ENCODE measurements at places on chromosomes 1 and 21.

DNA sequence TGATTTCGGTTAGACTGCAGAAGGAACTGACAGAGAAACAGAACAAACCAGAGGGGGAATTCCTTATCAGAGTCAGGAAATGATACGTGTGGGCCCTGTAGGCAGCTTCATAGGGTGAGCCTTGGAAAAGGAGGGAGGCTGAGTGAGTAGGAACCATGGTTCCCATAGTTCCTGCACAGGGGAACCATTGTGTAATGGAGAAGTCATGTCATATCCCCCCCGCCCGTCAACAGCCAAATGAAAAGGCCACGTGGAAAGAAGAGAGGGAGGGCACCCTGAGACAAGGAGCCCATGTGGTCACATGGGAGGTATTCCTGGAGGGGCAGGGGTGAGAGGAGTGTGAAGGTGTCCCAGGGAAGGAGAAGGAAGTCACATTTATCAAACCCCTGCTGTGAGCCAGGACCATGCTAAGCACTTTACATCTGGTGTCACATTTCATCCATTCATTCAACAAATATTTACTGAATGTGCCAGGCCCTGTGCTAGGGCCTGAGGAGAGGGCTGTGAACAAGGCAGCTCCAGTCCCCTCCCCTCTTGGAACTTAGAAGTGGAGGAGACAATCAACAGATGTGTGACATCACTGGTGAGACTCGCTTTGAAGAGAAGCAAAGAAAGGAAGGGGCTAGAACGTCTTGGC, 15.7 kb upstream of the FGR start:
- no peak for DNase-seq

DNA sequence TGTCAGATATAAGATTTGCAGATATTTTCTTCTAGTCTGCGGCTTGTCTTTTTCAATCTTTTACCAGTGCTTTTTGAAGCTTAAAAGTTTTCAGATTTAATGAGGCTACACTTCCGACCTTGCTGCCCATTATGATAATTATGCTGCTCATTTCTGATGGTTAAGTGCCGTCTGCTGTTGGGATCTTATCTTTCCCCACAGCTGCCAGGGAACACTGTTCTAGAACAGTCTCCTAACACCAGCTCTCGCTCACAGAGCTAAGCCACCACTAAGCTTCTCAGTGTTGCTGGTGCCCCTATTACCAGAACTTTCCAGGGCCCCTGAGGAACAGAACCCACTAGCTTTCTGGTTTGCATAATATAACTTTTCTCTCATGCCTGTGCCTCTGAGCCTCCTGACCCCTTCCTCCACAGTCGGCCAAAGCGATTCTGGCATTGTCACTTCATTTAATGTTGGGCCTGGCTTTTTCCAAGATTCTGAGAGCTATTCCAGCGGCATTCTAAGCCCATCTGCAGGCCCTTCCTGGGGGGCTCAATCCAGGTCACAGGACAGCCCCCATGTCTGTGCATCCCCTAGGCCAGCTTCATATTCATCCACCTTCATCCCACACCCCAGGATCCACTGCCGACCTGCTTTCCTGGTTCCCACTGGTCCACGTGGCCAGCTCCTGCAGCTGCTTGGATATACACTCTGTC, 237.0 kb downstream of the PTPRU start:
- DNase-seq: no peak

GRCh38 chr1:22889213-22889827, 83.3 kb downstream of the LACTBL1 start:
- DNase-seq: no peak

- DNase-seq: no peak
Measured at GRCh38 chr1:20555025-20555757, 2.8 kb downstream of the FAM43B start.

DNA sequence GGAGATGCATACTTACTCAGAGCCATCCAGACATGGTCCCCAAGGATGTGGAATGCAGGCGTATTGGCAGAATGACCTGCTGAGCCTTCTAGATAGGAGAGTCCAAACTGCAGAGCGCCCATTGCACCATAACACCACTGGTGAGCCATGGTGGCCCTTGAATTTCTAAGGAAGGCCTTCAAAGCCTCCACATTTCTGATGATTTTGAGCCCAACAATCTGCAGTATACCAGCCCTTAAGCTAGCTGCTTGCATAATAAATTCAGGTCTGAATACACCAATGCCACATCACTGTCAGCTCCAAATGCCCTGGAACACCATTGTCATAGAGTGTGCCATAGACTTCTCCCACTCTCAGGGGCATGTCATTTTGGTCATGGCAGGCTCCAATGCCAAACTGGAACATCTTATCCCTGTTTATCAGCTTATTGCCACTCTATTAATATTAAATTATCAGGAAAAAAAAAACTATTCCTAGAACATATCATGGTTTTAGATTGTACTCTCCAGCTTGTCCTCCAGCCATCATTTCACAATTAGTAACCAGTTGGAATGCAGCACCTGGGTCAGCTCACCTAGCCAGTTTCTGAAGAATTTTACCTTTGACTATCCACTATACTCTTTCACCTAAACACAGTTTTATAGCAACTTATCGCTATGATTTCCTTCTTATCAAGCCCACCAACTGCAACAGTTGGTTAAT, 26.9 kb downstream of the NPHS2 start:
- DNase-seq: no peak

GRCh38 chr1:39275836-39276507, 71.5 kb downstream of the MACF1 start:
- no peak for DNase-seq

DNA sequence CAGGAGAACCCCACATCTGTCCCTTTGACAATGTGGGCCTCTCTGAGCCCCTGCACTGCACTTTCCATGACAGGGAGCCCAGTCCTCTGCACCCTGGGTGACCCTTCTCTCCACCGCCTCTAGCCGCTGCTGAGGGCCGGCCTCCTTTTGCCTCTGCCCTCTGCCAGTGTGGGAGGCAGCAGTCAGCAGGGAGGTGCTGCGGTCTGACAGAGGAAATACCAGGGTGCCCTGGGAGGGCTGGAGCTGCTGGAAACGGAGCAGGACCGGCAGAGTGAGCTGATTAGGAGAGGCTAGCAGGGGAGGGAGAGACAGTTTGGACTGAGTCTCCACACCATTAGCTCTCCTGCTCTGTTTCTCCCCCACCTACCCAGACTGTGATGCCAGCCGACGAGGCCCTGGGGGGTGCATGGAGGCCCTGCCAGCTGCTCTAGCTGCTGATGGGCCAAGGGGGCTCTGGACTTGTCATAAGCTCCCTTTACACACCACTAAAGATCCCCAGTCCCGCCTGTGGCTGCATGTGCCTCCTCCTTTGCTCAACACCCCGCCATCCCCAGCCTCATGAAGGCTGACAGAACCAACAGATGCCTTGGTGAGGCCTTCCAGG, 171.1 kb upstream of the KLHDC7A start:
- no peak for DNase-seq

DNA sequence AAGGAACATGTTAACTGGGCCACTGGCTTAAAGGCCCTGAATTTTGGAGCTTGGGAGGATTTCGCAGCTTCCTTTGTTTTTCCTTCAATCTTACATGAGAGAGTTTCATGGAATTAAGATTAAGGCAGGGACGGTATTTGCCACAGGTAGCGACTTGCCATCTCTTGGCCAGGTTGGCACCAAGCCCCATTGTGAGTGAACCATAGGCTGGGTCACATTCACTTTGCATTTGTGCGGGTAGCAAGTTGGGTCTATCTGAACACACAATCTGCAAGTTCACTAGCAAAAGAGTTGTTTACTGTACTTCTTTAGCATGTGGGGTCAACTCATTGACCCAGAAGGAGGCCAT, 106.2 kb upstream of the ATP1A1 start:
- DNase-seq: no peak

DNA sequence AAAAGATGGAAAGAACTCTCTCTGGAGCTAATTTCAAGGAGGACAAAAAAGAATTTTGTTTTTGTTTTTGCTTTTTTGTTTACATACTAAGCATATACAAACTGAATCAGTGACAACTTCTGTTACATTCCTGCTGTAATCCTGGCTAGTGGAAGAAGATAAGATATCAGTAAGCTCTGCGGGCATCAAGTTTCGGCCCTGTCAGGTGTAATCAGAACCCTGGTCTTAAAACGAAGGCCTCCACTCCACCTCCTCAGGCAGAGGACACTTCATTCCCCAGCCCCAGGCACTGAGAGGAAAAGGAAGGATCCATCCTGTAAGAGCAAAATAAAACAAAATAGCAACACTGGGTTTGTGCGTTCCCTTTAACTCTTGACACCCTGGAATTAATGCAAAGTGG, 88.9 kb upstream of the ARHGAP29 start:
- no peak for DNase-seq

DNA sequence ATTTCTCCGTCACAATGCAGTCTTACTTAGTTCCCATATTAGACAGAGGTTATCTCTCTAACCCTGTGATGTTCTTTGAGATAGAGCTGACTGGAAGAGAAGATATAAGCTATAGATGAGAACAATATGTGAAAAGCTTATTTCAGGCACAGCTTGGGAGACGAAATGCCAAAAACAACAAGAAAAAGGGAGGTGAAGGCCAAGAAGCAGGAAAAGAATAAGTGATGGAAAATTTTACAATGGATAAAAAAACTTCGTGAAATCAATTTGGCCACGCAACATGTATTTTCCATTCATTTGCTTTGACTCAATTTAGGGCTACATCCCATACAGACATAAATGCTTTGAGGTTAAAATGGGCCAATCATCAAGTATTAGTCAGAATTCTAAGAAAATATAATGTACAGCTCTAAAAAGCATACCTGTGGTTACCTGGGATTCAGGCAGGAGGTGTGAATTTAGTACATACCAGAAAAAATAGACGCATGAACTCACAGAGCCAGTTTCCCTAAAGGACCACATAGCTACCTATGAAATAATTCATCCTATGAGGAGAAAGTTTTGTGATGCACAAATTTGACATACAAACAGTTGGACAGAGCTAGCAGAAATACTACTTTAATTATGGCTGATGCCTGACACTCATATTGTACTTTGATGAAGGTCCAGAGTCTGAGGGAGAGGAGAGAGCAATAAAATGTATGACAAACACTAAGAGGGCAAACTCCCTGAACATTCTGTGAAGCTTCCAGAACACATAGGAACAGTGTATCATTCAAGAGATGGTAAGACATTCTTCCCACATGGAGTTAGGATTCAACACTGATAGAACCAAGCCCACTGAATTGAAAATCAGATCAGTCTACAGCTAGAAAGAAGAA, 12.1 kb downstream of the RGS1 start:
- no peak for DNase-seq

DNA sequence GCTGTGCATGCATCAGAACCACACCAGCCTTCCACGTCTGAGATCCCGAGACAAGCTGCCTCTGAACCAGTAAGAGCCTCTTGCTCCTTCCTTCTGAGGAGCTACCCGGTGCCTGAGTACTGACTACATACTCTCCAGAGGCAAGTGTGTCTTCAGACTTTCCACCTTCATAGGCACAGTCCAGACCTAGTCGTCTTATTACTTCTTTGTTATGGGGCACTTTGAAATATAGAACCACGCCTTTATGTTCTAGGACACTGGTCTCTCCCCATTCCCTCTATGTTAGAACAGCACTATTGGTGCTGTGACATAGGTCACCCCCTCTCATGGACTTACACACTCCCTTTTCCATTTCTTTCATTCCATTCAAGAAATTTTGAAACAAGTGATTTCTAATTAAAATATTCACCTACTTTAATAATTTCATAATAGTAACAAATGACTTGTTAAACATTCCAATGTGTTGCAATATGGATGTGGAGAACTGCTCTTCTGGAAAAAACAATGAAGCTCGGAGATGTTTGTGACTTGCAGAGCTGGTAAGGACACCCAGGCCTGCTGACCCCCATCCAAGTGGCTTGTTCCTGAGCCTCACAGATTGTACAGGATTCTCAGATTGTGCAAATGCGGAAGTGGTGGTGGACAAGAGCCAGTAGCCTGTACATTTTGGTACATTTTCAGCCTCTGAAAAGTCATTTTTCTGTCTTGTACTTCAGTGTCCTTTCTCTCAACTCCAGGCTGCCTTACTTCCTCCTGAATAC, 76.1 kb upstream of the SIPA1L2 start:
- no peak for DNase-seq

DNA sequence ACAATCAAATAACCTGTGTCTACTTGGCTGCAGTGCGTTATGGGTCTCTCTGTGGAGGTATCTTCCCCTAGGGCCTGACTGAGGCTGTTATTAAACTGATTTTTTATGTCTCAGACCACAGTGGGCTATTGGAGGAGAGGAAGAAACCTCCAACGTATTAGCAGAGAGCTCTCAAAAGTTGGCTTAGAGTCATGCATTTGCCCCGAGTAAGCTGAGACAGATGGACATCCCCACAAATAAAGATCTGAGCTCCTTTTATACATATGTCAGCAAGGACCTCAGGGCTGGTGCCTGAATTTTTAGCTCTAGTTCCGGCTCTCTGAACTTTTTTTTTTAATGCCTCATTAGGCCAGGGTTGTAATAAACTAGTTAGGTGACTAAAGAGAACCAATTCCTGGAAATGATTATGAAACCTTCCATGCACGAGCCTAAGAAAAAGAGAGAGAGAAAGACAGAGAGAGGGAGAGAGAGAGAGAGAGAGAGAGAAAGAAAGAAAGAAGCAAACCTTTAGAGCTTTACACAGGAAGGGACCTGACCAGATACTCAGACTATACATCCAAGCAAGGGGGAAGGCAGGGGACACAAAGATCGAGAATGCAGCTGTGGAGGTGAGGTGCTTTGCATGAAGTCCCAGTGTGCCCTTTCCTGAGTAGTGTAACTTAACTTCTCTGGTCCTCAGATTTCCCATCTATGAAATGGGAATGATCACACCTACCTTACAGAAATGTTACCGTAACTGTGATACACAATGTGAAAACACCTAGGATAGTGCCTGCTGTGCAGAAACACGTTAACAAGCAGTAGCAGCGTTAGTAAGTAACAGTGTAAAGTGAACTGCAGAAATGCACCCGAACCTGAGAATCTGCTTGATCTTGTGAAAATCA, 8.4 kb upstream of the PIGR start:
- DNase-seq: no peak

DNA sequence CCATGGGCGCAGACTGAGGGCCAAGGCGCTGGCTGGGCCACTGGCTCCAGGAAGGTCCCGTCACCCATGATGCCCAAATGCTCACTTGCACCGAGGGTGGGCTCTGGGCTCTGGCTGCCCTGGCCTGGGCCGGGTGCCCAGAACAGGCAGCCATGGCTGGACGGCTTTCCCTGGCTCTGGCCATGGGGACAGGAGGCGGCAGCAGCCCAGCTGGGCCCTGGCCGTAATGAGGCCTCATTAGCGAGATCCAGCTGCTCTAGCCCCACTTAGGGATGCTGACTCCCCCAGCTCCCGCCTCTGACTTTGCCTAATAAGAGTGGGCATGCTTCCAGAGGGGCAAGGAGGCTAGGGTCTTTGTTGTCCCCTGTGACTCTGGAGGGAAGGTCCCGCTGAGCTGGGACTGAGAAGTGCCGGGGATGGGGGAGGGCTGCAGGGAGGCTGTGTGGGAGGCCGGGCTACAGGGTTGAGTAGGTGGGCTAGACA, 11.8 kb downstream of the SLC6A9 start:
- DNase-seq: no peak

GRCh38 chr1:37131281-37131680, 97.0 kb upstream of the GRIK3 start:
- no peak for DNase-seq

GRCh38 chr1:88350648-88351047, 333.4 kb upstream of the PKN2 start:
- DNase-seq: no peak

- DNase-seq: no peak
Measured at GRCh38 chr21:43794311-43794710, 4.9 kb downstream of the RRP1 start.
